ENCODE measurements at places on chromosomes 1 and 21. TPM values are rescaled to one million over a fixed set of nuclear protein-coding genes. Genes with fewer than 3 reads are reported as not detected.

- no peak for DNase-seq
Observed at GRCh38 chr1:86760199-86760598, 55.8 kb downstream of the SH3GLB1 start.

DNA sequence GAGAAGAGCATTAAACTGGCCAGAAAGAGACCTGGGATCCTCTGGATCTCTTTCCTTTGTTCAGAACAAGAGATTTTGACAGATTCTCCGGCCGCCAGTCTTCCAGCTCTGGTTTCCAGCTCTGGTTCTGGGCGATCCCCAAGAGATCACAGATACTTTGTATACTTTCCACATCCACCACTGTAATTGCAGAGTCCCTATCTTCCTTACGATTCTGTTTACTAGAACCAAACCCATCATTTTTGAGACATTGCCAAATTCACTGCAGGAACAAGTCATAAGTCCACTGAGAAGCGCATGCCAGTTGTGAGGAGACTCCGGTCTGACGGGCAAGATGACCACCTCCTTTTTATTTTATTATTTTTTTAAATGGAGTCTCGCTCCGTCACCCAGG lies 505.2 kb downstream of the SMYD3 start:
- no peak for DNase-seq

DNA sequence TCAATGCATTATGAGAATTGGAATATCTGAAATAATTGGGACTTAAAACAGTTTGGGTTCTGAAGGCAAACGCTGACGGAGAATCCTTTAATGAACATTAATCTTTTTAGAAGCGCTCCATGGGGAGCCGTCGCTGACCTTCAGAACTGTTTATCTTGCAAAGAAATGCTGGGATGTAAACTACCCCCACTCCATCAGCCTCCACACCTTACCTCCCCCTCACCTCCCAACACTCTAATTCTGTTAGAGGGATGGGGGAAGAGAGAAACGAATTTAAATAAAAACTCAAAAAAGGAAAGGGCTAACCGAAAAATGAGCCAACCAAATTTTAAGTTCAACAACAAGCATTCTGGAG lies 44.1 kb upstream of the DNAJC6 start:
- DNase-seq: no peak

- no peak for DNase-seq
Observed at GRCh38 chr1:41097105-41097504, 75.6 kb upstream of the SLFNL1 start.

BSND gene
- total RNA-seq: not detected
